NCI-H510A (cell line): ENCODE measurements at places on chromosomes 11 and 22.

DNA sequence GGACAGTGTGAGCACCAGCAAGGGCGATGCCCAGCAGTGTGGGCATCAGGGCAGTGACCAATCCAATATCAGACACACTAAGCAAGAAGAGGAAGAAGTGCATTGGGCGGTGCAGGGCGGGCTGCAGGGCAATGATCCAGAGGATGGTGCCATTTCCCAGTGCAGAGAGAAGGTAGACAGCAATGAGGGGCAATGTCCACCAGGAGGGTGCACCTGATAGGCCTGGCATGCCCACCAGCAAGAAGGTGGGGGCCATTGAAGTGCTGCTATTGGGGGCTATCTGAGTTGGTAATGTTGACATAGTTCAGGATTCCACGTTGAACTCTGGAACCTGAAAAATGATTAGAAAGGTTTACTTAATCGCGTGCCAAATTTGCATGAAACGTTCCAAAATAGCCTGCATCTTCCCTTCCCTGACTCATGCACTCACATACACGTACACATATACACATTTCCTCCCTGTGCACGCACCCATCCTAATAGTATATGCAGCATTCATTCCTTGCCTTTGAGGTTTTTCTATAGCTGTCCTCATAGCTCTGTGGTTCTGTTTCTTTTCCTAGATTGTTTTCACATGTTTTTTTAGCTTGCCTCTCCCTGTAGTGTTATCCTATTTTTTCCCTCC, at the start of gene OR51S1:
TSS of gene OR51S1 (minus strand) at position 301 of the 625 bp plus-strand sequence. CDS start at position 301, 0 bp downstream.
- DNase-seq, result no peak

- DNase-seq, result no peak
Measured at GRCh38 chr11:125777309-125777708, 1.3 kb downstream of the PATE2 start.

DNA sequence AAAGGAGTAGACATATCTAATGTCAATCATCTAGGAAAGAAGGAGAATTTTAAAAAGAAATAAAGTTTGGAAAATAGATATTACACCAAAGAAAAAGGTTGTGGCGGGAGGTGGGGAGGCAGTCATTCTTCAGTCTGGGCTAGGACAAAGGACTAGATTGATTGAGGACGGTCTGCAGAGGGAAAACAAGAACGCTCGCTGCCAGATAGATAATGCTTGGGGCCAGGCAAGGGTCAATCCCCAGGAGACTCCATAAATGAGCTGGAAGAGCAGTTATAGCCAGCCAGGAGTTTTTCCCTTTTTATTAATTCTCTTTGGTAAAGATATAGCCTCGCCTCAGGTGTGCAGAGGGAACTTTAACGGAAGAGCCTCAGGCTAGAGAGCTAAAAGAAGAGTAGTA, 6.3 kb downstream of the TRPC6 start:
- no peak for DNase-seq

DNA sequence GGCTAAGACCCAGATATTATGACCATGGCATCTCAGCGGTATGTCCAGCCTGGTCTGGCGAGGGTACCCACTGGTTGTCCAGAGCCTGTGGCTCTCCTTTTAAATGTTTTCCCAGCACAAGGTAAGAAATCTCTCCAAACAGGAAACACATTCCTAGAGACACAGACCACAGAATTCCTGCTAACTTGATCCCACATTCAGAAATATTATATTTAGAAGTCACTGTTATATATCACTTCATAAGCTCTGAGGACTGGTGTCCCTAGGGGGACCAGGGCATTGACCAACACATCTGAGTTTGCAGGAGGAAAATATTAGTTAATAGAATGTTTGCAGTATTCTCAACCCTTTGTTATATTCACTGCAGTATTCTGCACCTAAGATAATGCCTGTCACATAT, 23.1 kb downstream of the TMPRSS13 start:
- no peak for DNase-seq

GRCh38 chr11:15379483-15379882, 264.8 kb downstream of the INSC start:
- no peak for DNase-seq

- DNase-seq, result no peak
Measured at GRCh38 chr11:18615628-18616392, 16.2 kb downstream of the MISFA start.

DNA sequence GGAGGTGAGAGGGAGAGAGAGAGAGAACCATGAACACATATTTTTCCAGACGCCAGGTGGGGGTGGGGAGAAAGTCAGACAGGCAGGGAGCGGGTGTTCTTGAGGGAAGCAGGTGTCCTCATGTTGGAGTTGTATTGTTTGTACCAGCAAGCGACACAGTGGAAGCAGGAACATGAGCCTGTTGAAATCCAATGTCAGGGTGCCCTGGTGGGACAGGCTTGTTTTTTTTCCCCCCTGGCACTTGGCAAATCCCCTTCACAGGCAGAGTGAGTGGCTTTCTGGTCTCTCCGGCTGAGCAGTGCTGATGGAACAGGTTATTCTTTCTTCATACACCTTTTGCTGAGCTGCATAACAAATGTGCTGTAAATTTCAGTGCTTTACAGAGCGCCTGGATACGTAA, 125.6 kb downstream of the GRIK4 start:
- DNase-seq, result no peak

DNA sequence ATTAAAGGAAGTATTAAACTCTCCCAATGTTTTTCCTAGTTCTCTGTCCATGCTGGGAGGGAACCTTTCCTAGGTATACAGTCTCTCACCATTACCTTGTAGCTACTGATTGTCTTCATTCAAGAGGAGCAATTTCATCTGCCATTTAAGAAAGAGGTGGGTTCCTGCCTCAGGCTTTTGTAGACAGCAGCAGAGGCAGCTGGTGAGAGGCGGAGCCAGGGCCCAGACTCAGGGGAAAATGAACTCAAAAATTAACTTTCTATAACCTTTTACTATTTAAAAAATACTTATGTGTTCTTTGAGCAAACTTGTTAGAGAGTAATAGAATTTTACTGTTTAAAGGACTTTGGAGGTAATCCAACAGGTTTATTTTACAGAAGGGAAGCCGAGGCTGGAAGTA, 133.0 kb downstream of the SNX19 start:
- no peak for DNase-seq

DNA sequence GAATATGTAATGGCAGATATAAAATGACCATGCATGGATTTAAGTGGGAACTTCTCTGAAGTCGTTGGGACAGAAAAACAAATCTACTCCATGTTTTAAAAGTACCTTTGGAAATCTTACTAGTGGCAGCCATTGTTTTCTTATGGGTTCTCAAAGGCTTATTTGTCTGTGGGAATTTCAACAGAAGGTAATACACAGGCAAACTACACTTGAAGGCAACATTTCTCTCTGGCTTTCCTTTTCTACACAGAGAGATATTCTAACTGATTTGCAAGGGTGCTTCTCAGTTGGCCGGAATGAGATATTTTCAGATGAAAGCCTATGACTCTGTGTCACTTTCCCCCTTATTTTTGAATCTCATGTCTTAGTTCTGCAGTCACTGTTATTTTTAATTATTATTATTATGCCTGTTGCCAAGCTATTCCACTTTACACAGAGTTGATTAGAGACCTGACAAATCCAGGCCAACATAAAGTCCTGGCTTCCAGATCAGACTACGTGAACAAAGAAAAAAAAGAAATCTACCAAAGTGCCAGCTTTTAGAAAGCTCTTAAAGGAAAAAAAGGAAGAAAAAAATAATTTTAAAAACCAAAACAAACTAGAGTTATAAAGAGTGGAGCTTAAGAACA, 18.9 kb upstream of the PSMA1 start:
- no peak for DNase-seq

- no peak for DNase-seq
Measured at GRCh38 chr11:16096336-16096735, 260.0 kb downstream of the SOX6 start.

DNA sequence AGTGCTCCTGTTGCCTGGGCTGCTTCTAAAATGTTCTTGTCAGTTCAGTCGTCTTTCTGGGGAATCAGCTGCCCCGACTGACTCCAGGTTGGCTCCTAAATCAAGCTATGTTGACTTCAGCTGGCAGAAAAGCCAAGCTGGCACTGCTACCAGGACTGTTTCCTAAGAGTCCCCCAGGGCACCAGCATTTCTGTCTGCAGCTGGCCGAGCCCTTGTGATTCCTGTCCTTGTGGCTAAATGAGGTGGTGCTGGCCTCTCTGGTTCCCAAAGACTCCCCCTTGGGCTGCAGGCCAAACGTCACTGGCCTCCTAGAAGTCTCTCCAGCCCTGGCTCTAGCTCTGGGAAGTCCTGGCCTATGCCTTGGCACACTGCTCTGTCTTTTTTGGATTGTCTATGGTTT, 31.1 kb downstream of the GRAMD1B start:
- no peak for DNase-seq

GRCh38 chr11:27710536-27710935, 10.3 kb upstream of the BDNF start:
- DNase-seq, result no peak

DNA sequence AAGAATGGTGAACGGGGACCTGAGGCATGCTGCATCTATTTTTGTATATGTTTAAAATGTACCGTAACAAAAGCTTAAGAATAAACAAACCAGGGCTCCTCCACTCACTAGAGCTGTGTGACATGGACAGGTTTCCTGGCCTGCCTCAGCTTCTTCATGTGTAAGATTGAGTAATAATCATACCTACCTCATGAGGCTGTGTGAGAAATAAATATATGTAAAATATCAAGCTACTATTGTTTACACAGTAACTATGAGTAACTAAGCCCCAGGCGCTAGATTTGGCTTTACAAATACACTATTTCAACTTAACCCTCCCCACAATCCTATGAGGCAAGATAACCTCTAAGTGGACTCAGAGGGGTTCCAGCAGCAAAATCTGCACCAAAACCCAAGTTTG, 66.4 kb downstream of the SMCO4 start:
- no peak for DNase-seq

DNA sequence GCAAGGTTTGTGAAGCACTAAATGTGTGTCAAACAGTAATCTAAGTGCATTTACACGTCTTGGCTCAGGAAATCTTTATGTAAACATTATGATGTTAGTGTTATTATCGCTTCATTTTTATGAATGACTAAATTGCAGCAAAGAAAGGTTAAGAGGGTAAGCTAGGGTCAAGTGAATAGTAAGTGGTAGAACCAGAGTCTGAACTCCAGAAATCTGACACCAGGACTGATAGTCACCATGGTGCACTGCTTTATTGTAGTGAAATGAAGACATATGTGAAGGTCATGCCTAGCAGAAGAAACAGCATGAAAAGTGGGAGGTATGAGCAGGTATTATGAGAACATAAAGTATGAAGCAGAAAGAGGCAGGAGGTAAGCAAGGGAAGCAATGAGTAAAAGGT, 368.7 kb upstream of the TENM4 start:
- DNase-seq, result peak; percentile 5

DNA sequence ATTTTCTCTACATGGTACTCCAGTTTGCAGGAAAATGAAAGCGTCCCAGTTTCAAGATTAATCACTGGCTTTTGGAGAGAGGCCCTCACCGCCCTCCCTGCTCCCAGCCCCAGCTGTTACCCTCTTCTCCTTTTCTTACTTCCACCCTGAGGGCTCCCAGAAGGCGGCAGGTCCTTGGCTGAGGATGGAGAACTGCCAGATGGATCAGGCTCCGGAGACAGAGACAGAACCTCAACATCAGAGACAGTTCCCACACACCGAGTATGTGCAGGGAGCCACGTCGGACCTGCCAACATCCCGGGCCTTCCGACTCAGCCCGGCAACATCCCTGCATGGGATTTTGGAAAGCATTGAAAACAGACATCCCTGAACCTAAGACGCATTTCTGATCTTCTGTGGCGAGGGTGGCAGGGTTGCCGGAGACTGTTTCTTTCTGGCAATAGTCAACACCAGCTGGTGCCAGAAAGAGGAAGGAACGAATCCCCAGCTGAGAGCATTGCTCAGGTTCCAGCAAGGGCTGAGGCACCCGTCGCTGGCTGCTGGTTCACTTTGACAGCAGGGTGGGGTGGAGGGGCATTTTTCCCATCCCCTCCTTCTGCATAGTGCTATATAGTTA, 467.1 kb downstream of the MIAT start:
- DNase-seq, result no peak

DNA sequence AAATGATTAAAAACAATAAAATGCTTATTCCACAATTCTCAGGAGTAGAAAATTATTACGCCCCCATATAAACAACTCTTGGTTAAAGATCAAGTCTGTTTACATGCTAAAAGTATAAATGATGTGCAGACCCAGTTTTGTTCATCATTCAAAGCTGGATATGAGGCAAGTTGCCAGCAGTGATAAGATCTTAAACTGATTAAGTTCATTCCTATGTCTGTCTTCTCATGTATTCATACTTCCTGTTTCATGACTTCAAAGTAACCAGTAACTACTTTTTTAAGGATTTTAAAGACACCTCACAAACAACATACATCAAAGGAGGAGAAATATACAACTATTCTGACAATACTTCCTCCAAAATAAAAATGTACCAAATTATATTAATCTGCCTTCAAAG, 55.0 kb upstream of the ARHGAP32 start:
- no peak for DNase-seq

GRCh38 chr11:32849761-32850160, 20.0 kb downstream of the PRRG4 start:
- DNase-seq, result no peak

- no peak for DNase-seq
Measured at GRCh38 chr11:78291503-78292108, 102.9 kb downstream of the USP35 start.

DNA sequence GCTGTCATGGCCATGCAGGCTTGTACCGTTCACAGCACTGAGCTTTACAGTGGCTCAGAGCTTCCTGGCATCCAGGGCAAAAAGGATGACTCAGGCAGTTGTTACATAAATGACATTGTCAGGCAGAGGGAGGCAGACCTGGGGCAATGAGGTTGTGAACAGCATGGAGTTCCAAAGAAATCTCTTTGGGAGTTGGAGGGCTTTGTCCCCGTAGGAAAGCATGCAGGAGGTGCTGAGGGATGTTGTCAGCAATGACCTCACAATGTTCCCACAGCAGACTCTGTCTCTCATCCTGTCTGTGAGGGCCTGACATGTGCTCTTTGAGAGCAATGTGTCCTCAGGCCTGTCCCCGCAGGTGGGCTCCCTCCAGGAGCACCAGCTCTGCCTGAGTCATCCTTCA, 25.9 kb upstream of the PDE2A start:
- DNase-seq, result no peak

DNA sequence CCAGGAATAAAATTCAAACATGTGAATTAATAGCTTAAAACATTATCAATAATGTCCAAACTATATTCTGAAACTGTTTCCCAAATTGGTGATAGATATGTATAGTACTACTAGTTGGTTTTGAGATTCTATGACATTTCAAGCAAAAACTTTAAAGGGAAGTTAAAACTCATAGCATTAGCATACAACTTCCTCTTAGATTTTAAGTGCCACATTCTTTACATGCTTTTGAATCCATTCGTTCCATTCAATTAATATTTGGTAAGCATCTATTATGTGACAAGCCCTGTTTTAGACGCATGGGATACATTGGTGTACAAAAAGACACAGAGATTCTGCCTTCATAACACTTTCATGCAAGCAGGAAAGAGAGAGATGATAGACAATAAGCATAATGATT, 8.9 kb downstream of the PATL1 start:
- DNase-seq, result no peak

DNA sequence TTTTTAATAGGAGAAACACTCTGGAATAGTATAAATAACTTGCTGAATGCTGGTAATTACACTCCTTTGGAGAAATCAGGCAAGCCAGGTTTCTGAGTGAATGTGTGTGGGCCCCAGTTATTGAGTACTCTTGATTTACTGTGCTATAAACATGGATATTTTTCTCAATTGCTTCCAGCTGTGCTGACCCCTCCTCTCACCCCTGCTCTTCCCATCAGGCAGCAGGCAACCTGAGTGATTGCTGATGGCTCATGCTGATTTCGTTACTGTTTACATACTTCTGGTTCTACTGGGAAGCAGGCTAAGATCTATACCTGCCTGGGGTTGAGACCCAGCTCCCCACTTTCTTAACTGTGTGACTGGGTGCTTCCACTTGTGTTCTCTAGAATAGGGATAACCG, 68.5 kb downstream of the DHCR7 start:
- DNase-seq, result no peak
